ENCODE measurements at places on chromosomes 11 and 22.
A peak's percentile ranks its signal among the peaks of the same experiment; 100 is the strongest.

- peak; percentile 53 for DNase-seq
These were observed 85.8 kb upstream of the E2F8 start for GRCh38 chr11:19326499-19326898.

GRCh38 chr11:4025967-4026324, 68.7 kb upstream of the RRM1 start:
- DNase-seq: peak; percentile 19

GRCh38 chr11:46489656-46490560, 98.3 kb upstream of the CHRM4 start:
- DNase-seq: peak; percentile 47

DNA sequence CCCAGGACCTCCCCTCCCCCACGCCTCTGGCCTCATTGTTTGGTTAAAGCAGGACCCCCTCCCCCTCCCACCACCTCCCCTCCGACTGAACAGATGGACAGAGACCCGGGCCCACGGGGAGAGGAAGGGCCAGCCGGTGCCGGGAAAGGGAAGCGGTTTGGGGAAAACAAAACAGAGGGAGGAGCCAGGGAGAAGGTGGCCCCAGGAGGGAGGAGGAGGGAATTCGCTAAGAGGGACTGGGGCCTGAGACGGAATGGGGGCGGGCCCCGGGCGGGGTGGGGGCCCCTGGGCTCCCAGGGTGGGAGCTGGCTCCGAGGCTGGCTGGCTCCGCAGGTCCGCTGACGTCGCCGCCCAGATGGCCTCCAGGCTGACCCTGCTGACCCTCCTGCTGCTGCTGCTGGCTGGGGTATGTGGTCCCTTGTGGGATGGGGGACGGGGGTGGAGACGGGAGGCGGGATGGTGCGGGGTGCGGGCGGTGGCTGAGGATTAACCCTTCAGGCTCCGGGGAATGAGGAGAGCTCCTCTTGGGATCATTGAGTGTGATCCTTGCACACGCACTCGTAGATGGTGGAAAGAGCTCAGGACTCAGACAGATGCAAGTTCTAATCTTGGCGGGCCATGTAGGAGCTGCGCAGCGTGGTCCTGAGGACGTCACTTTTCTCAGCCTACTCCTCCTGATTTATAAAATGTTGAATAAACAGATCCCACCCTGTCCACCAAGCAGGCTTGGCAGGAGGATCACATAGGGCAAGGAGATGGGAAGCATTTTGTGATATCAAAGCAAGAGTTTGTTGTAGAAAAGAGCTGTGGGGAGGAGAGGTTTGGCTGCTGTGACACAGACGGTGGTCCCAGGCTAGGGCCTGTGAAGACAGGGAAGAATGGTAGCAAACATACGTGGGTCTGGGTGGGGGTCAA, 688 bp downstream of the SERPING1 start:
- DNase-seq: peak; percentile 54

GRCh38 chr11:112773264-112773663, 188.0 kb upstream of the NCAM1 start:
- no peak for DNase-seq

GRCh38 chr22:17739196-17739975, 34.9 kb downstream of the BID start:
- no peak for DNase-seq

DNA sequence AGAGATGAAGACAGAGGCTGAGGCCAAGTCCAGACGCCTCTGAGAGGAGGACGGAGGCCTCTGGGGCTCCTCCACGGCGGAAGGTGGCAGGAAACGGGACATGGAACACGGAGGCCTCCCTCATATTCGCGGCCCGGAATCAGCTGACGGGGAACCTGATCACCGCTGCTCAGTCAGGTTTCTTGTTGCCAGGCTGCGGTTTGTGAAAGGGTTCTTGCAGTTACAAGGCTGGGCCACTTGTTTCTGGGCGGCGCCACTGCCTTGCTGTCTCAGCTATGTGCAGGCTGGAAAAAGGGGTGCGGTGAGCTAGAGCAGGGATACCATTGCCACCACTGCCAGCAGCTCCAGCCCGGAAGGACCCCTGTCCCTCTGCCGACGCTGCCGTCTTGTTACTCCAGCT, 10.0 kb upstream of the MMP1 start:
- DNase-seq: no peak

GRCh38 chr11:102476812-102477211, 24.2 kb upstream of the TMEM123 start:
- DNase-seq: no peak

DNA sequence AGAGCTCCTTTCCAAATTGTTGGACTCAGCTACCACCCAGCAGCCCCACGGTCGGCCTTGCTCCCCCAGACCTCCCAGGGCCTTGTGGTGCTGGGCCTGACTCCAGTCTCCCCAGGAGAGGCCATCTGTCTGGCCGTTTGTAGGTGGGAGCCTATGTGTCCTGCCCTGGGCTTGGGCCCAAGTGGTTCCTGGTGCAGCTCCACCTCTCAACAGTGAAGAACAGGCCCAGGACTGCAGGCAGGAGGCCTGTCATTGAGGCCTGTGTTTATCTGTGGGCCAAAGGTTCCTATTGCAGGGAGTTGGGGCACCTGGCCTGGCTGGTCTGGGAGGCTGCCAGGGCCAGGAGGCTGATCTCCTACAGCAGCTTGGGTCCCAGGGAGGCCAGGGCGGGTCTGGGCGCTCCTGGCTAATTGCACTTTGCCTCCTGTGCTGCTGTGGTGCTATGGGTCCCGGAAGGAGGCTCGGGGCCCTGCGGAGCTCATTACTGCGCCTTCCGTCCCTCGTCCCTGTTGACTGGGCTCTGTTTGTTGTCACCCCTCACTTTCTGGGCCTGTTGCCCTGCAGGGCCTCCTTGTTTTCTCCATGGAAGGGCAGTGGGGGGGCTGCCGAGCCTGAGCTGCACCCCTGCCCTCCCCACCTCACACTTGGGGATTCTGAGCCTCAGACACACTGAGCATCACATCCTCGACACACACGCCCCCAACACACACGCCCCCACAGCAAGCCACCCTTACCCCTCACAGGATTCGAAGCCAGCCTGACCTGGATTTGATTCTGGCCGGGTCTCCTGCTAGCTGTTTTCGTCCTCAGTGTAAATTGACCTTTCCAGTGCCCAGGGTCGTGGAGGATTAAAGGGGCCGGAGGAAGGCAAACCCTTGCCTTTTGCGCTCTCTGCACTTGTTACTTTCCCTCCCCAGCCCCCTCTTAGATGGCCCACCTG, 6.8 kb upstream of the OMP start:
- no peak for DNase-seq

DNA sequence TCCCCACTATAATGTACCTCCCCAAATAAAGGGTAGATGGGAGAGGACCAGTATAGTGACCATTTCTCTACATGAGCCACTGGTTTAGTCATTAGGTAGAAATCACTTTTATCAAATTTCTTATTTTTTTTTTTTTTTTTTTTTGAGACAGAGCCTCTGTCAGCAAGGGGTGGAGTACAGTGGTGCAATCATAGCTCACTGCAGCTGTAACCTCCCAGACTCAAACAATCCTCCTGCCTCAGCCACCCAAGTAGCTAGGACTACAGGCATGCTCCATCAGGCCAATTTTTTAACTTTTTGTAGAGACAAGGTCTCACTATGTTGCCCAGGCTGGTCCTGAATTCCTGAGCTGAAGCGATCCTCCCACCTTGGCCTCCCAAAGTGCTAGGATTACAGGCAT, 322.4 kb downstream of the TTC28 start:
- DNase-seq: no peak

DNA sequence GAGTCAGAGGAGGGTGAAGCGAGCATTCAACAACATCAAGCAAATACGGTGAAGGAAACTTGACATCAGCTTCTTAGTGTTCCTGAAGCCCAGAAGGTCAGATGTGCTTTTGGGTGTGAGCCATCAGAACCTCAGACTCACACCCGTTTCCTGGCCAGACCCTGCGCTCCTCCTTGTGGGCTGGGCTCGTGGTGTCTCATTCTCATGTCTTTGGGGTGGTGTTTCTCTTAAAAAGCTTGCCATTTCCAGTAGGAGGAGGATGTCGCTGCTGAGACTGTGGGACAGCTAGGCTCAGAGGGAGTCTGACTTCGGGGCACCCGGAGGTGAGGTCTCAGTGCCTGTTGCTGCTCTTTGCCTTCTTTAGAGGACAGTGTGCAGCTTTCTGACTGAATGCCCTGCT, 24.2 kb downstream of the PPFIBP2 start:
- no peak for DNase-seq

DNA sequence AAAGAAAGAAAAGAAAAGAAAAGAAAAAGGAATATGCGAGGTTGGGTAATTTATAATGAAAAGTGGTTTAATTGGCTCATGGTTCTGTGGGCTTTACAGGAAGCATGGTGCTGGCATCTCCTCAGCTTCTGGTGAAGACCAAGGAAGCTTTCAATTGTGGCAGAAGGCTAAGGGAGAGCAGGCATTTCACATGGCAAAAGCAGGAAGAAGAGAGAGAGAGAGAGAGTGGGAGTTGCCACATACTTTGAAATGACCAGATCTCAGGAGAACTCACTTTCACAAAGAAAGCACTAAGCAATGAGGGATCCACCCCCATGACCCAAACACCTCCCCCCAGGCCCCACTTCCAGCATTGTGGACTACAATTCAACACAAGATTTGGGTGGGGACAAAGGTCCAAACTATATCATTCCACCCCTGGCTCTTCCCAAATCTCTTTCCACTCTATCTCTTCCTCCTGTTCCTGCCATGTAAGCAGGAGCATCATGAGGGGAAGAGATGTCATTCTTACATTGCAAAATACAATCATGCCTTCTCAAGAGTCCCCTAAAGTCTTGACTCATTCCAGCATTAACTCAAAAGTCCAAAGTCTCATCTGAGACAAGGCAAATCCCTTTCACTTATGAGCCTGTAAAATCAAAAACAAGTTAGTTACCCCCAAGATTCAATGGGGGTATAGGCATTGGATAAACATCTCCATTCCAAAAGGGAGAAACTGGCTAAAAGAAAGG, 38.9 kb downstream of the LINC01488 start:
- peak; percentile 34 for DNase-seq

DNA sequence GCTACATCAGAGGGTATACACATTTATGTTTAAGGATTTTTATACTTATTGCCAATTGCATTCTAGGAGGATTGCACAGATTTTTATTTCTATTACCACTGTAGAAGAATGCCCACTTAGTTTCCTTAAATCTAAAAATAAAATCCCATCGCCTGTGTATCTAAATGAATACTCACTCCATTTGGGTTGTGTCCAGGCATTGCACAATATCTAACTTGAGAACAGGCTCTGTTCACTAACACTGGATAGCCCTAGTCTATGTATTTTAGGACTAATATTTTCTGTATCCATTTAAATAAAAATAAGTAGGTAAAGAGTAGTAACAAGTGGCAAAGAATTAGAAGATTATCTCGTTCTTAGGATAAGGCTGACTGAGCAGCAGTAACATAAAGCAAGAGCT, 4.1 kb downstream of the C11orf52 start:
- peak; percentile 90 for DNase-seq

- DNase-seq: no peak
These were observed 52.2 kb upstream of the HMGXB4 start for GRCh38 chr22:35204807-35205775.

DNA sequence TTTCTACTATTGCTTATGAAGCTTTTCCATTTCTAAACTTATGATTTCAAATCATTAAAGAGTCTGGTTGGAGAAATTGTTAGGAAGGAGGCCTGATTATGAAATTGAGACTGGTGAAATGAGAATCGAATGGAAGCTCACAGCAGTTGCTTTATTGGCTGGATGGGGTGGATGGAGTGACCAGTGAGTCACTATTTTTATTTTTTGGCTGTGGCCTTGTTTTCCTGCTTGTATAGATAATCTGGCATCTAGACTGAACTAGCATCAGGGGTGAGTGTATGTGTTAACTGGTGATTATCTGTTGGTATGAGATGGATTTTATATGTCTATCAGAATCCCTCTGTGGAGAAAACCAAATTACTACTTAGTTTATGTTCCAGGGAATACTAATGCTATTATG, 36.2 kb downstream of the UVRAG start:
- no peak for DNase-seq

DNA sequence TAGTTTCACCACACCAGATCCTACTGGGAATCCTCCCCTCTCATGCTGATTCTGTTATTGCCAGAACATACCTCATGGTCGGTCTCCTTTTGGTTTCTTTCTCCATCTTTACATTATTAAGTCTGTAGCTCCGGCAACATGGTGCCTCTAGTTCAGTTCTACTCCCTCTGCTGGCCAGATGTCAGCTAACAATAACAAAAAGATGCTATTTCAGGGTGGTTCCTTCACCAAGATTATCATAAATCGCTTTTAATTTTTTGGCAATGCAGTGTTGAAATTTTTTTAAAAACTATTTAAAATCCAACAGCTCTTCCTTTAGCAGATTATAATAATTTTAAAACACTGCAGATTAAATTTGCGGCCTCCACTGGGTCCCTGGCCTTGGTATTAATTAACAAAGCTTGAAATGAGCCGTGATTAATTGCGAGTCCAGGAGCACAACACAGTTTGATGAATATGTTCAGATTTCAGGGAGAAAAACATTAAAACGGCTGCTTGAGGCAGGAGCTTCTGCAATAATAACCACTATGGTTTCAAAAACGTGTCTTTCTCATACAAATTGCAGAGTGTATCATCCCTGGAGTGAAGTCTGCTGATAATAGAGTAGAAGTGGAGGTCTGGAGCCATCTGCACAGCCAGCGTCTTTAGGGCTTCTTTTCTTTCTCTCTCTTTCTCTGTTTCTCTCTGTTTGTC, 492.9 kb upstream of the KIRREL3 start:
- DNase-seq: peak; percentile 9

GRCh38 chr11:97428247-97428790, 1038.5 kb downstream of the JRKL start:
- no peak for DNase-seq

DNA sequence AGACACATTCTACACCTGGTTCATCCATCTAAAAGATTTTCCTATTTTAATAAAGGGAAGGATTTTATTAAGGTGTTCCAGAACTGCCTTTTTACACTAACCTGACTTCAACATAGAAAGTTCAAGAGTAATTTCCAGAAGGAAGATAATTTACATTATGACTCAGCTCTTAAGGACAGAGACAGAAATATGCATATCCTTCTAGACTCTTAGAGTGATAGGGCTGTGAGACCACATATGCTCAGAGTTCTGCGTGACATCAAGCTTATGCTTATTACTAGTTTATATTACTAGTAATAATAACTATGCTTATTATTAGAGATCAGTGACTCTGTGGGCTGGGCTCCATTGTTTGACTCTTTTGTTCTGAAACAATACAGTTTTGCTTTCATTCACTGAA, 4.6 kb downstream of the PDGFD start:
- peak; percentile 37 for DNase-seq

- no peak for DNase-seq
These were observed 12.2 kb downstream of the MED19 start for GRCh38 chr11:57699813-57700212.

- no peak for DNase-seq
These were observed 670.2 kb downstream of the TBC1D22A start for GRCh38 chr22:47432683-47433082.

GRCh38 chr11:11813288-11813962, 28.3 kb upstream of the USP47 start:
- DNase-seq: peak; percentile 93

DNA sequence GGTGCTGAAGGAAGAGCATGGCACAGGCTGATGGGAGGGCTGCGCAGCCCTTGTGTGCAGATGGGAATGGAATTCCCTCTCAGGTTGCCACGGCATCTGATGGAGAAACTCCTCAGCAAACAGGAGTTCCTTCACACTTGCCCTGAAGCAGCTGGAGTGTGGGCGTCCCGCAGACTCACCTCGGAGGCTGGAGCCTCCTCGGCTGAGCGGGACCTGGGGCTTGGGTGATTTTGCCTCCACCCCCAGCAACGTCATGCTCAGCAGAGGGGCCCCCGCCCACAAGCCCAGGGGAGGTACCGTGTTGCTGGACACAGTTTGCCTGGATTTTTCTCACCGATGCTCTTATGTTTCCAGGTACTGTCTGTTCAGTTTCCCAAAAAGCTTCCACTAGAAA, 63.4 kb downstream of the MYO7A start:
- no peak for DNase-seq

- DNase-seq: no peak
These were observed 17.0 kb downstream of the SLC43A1 start for GRCh38 chr11:57498540-57498939.
